ENCODE measurements at places on chromosomes 4 and X.

GRCh38 chr4:37219242-37219641, 25.3 kb upstream of the NWD2 start:
- DNase-seq: no peak

DNA sequence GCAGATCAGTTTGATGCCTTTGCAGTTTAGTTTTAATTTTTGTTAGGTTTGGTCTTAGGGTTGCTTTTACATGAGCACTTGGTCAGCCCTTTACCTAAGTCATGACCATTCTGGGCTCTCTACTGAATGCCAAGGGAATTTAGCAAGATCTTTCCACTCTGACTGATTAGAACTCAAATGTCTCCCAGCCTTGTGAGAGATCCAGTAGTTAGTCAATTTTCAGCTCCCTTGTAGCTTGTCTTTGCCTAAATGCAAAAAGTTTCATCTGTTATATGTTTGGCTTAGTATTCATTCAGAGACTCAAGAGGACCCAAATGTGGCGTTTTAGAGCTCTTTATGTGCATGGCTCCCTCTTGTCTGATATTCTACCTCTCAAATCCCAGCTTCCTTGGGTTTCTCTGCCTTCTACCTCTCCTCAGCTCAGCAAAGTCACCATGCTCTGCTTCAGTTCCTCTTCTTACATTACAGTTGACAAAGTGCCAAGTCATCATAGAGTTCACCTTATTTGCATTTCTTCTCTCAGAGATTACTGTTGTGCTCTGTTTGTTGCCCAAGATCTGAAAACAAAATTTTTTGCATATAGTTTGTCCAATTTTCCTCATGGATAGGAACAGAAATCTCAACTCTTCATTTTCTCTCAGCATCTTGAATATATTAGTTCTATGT, 17.5 kb upstream of the JAKMIP1 start:
- no peak for DNase-seq

GRCh38 chrX:102860235-102860634, 76.8 kb upstream of the RAB40AL start:
- no peak for DNase-seq

GRCh38 chr4:118680808-118681207, 4.4 kb upstream of the METTL14 start:
- no peak for DNase-seq

- no peak for DNase-seq
Observed at GRCh38 chr4:132691668-132692067, 457.4 kb upstream of the PCDH10 start.

GRCh38 chr4:26076896-26077295, 162.9 kb downstream of the SMIM20 start:
- DNase-seq: no peak

GRCh38 chr4:7218686-7219085, 26.3 kb downstream of the SORCS2 start:
- no peak for DNase-seq

DNA sequence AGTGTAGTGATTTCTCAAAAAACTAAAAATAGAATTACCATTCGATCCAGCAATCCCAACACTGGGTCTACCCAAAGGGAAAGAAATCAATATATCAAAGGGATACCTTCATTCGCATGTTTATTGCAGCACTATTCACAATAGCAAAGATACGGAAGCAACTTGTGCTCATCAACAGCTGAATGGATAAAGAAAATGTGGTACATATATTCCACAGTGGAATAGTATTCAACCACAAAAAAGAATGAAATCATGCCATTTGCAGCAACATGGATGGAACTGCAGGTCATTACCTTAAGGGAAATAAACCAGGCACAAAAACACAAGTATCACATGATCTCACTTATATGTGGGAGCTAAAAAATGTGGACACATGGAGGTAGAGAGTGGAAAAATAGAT, 42.7 kb upstream of the NKAP start:
- DNase-seq: no peak

DNA sequence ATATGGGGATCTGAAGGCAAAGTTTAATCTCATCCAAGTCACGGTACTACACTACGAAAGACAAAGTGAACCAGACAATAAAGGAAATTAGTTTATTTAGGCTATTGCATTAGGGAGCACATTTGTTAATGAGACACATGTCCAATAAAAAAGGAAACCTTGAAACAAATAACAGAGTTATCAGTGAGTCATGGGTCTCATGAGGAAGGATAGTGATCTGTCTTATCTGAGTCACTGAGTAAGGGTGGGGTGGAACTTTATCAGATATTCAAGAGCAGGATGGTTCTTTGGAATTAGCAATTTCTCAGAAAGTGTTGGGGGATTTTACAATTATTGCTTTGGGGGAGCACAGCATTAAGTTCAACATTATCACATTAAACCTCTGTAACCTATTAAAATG, 188.9 kb upstream of the IL1RAPL1 start:
- DNase-seq: no peak
